ENCODE measurements at places on chromosomes 7 and 10.

DNA sequence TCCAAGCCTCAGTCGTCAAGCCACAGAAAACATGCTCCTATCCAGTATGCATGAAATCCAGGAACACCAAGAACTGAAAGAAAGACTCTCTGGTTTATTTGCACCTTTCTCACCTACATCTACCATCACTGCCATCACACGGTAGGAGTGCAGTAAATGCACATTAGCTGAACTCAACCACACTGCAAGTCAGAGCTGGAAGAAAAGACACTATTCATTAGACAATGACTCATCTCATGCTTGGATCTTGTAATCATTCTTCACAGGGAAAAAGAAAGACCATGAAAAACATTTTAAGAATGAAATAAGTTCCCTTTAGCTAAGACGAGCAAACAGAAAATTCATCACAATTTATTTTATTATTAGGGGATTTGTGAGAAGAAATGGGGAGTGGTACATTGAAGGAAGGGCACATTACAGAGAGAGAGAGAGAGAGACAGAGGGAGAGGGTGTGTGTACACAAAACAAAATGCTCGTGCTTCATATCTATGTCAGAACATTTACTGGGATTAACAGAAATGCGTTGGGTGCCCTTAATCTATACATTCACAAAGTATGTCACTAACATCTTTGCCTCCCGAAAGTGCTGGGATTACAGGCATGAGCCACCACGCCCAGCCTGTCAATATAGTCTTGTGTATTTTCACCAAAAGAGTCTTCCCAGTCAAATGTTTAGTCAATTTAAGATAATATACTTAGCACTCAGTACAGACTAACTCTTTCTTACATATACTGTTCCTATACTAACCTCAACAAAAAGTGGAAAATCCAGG, 324.9 kb downstream of the PARD3 start:
- DNase-seq: peak; percentile 29
- H3K27ac ChIP-seq: no peak overlapping the region
- no peak overlapping the region for H3K4me3 ChIP-seq
- peaks cover 13% of the 10 kb centered on the region for H3K4me1 ChIP-seq

- DNase-seq: no peak
- no peaks in the 10 kb centered on the region for H3K27me3 ChIP-seq
- H3K27ac ChIP-seq: no peak overlapping the region
- no peak overlapping the region for H3K4me3 ChIP-seq
- H3K4me1 ChIP-seq: peaks cover 12% of the 10 kb centered on the region
Observed at GRCh38 chr10:124020981-124021815, 72.2 kb downstream of the CHST15 start.

- no peak for DNase-seq
- no peak overlapping the region for H3K4me3 ChIP-seq
- H3K36me3 ChIP-seq: no peaks in the 10 kb centered on the region
Observed at GRCh38 chr7:45718464-45719330, 144.5 kb downstream of the ADCY1 start.

DNA sequence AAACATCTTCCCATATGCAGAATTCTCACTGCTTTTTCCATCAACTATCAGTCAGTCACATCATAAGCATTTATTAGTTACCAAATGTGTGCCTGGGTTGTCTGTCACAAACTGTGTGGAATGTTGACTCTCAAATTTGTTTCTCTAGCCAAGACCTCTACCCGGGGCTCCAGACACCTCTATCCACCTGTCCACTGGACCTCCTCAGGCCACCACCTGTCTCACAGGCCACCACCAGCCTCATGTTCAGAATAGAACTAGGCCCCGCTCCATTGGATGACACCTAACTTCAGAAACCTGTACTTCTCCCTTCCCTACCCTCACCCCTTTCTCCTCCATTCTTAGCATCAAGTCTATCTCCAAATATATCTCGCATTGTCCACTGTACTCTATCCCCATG, 176.9 kb downstream of the CHN2 start:
- H3K4me1 ChIP-seq: peaks cover 34% of the 10 kb centered on the region
- H3K27me3 ChIP-seq: no peaks in the 10 kb centered on the region
- DNase-seq: no peak
- no peak overlapping the region for H3K27ac ChIP-seq

- H3K27me3 ChIP-seq: peaks cover 18% of the 10 kb centered on the region
- DNase-seq: no peak
- H3K27ac ChIP-seq: no peak overlapping the region
- no peaks in the 10 kb centered on the region for H3K36me3 ChIP-seq
- no peaks in the 10 kb centered on the region for H3K4me1 ChIP-seq
- no peak overlapping the region for H3K4me3 ChIP-seq
Observed at GRCh38 chr10:115790220-115790619, 482.8 kb downstream of the GFRA1 start.

- no peak overlapping the region for H3K4me3 ChIP-seq
- H3K4me1 ChIP-seq: no peaks in the 10 kb centered on the region
Observed at GRCh38 chr7:88046839-88047573, 113.0 kb downstream of the ADAM22 start.
